Activated CD8-positive, alpha-beta memory T cell treated with anti-CD3 and anti-CD28 coated beads for 48 hours (primary cell): ENCODE measurements at places on chromosomes 13 and 19.

GRCh38 chr13:51825681-51826254, 19.2 kb downstream of the TMEM272 start:
- no peak for DNase-seq

- DNase-seq: no peak
These were observed 8.9 kb upstream of the VN1R1 start for GRCh38 chr19:57465680-57466381.

DNA sequence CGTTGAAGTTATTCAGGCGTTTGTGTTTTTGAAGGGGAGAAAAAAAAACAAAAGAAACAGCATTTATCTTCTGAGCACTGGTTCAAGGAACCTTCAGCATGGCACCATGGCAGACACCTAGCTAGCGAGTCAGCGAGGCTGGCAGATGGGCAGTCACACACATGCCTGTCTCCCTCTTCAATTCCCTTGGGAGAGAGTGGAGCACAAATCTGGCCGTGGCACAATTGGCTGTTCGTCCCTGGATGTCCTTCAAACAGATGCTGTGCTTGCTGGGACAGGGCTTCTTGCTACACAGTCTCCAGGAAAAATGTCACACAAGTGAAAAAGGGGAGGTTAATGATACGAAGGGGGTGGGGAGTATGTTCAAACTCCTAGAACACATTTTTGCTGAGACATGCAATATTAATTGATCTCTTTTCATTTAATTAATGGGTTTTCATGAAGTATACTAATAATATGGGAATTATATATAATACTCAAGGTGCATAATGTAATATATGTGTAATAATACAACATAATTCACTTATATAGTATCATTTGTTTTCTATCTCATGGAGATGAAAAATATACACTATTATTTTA, 1674.5 kb upstream of the SLC10A2 start:
- DNase-seq: no peak

DNA sequence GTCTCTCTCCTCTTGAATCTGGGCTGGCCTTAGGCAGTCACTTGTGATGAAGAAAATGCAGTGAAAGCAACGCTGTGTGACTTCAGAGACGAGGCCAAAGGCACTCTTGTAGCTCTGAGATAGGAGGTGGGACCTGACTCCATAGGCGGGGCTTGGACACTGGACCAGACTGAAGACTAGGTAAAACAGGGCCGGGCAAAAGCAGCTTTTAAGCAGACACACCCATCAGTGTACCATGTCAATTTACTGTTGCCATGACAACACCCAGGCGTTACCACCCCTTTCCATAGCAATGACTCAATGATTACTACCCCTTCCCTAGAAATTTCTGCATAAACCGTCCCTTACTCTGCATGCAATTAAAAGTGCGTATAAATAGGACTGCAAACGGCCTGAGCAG, 6.6 kb upstream of the EID2 start:
- no peak for DNase-seq

GRCh38 chr19:49690656-49691242, at the start of gene CPT1C:
Gene CPT1C, plus strand, starts transcription at chr19:49691116. Its CDS starts 1,137 bp downstream, at chr19:49692253.
- no peak for DNase-seq

DNA sequence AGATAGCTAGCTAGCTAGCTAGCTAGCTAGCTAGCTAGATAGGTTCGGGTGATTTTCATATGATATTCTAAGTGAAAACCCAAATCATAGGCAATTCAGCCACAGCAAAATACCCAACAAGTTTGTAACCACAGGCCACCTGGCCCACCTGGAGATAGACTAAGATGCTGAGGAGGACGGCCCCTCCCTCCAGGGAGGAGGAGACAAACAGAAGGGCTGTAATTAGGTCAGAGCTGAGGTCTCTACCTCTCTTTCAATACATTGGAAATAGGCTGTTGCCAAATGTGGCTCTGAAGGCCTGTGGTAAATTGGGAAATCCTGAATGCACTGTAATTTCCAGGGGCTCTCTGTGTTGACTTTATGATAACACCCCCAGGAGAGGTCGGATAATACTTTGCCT, 382.2 kb downstream of the FGF9 start:
- no peak for DNase-seq

- DNase-seq: peak; percentile 29
These were observed 413.9 kb downstream of the COG6 start for GRCh38 chr13:40069173-40070044.

DNA sequence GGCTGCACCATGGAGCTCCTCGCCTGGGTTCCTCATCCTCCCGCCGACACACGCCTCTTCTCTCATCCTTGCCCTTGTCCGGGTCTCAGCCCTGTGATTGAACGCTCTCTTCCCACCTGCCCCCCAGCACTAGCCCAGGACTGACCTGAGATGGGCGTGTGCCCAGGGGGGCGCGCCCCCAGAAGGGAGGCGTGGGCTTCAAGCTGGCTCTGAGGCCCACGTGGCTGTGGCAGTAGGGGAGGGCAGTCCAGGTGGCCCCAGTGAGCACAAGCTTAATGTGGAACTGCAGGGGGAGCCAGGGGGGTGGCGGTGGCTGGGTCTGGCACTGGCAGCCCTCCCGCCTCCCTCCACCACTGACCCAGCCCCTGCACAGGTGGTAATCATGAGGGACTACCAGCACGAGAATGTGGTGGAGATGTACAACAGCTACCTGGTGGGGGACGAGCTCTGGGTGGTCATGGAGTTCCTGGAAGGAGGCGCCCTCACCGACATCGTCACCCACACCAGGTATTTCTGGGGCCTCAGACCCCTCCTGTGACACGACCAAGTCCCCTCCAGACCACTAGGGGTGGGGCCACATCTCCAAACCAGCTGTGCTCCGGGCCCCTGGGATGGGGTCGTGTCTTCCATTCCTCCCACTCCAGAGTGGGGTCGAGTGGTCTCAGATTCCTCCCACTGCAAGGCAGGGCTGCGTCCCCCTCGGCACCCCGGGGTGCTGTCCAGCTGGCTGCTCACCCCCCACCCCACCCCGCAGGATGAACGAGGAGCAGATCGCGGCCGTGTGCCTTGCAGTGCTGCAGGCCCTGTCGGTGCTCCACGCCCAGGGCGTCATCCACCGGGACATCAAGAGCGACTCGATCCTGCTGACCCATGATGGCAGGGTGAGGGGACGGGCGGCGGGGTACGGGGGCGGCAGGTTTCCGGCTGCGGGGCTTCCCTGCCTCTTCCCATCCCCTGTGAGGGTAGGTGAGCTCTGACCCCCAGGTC, 21.9 kb upstream of the NCCRP1 start:
- no peak for DNase-seq

DNA sequence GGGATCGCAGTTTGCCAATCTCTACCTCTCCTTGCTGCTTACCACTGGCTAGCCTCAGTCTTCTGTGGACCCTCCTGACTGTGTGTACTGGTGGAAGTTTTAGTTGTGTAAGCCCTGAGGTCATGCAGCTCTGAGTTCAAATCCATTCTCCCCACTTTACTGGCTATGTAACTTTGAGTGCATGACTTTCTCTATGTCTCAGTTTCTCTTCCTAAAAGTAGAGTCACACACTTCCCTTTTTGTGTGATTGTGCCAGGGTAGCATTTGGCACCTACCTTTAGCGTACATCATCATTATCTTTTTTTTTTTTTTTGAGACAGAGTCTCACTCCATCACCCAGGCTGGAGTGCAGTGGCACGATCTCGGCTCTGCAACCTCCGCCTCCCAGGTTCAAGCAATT, 70.3 kb downstream of the MAP4K1 start:
- no peak for DNase-seq

GRCh38 chr13:86155756-86156155, 356.5 kb upstream of the SLITRK6 start:
- no peak for DNase-seq

DNA sequence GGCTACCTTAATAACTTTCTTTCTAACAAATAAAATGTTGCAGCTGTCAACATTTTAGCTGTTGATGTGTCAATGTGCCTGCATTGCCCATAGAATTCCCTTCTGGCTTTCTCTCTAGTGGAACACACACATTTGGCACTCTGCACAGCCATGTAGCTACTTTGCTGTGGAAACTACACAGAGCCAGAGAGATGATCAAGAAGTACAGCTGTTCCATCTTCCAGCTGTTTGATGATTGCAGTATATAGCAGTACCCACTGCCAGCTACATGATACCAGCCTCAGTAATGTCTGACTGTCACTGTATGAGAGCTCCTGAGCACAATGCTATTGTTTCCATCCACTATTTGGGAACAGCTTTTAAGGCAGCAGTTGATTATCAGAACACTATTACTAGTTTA, 843.0 kb downstream of the PCDH17 start:
- no peak for DNase-seq

- no peak for DNase-seq
These were observed 53.0 kb upstream of the SERP2 start for GRCh38 chr13:44320611-44321010.

DNA sequence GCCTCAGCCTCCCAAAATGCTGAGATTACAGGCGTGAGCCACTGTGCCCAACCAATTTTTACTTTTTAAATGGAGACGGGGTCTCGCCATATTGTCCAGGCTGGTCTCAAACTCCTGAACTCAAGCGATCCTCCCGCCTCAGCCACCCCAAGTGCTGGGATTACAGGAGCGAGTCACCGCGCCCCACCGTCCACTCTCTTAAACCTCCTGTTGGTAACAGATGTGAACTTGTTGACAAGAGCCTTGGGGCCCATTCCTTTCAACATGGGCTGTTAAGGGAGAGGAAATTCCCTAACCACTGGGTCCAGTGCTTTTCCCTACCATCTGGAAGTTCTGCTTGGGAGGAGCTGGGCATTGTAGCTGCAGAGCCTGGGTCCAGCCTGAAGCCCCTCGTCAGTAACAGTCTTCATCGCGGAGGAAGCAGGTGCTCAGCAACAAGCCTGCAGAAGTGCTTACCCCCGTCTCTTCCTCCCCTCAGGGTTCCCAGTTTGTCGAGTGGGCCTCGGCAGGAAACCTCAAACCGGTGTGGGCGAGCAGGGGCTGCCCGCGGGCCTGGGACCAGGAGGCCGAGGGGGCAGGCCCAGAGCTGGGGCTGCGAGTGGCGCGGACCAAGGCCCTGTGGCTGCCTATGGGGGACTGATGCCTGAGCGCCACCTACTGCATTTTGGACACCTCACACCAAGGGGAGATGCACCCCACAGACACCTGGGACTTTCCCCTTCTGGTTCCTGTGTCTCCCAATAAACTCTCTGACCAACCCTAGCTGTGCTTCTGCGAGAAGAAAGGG, 4.0 kb upstream of the FLT3LG start:
- DNase-seq: no peak

DNA sequence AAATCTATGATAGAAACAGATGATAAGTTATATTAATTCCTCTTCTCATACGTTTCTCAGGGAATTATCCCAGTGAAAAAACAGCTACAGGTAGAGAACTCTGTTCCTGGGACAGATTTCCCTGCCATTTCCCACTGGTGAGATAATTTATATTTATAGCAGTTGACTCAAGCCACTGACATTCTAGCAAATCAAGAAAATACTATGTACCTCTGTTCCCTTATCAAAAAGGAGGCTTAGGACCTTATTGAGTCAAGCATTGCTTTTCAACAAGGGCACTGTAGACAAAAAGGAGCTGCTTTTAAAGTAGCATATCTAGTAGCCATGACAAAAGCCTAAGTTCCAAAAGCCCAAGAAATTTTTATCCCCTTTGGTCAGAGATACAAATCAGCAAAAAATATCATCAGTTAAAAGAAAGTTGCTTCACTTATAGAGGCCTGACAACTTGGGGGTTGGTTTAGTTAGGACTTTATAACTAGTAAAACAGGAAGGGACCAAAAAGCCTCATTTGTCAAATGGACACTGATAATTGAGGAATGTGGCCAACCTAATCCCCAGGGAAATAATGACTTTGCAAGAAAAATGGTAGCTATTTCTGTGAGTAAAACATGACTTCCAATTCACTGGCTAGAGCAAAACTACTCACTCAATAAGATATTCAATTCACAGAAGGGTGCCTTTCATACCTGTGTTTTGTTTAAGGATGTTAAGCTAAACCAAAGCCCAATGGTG, 652.5 kb downstream of the SLITRK1 start:
- no peak for DNase-seq

GRCh38 chr13:110507678-110508381, 53.7 kb downstream of the RAB20 start:
- DNase-seq: no peak
